ENCODE measurements at places on chromosomes 4 and X.

DNA sequence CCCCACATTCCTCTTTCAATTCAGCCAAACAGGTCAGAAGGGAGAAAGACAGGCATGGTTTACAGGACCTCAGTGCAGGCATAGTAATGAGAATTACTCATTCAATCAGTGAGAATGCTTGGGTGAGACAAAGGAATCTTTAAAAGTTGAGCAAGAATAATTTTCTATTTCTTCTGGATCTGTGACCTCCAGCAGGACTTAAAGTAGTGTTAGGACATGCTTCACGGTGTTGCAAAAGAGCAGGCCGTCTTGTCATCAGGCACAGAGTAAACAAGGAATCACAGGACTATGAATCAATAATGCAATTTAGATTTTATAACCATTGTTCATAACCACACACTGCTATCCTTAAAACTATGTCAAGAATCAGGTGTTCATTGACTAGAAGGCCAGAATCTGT is 130.6 kb upstream of the GLRA2 start:
- no peak for DNase-seq

GRCh38 chr4:12562021-12562420 is 922.1 kb downstream of the RAB28 start:
- DNase-seq = no peak

- no peak for DNase-seq
Observed at GRCh38 chr4:127304356-127304755, 328.4 kb upstream of the INTU start.

DNA sequence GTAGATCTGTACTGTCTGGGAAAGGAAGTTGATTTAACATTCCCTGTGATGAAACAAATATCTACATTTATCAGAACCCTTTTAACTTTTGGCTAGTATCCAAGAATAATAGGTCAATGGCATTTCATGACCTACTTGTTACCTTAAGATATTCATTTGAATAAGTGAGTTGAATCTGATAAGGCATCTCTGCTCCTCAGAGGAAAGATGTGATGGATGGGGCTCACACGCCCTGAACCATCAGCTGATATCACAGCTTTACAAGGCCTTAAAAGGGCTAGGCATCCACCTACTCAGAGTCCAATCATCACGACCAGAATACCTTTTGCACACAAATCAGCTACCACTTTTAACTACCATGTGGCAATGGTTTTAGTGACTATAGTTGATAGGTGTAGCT is 90.2 kb upstream of the PDLIM3 start:
- no peak for DNase-seq

DNA sequence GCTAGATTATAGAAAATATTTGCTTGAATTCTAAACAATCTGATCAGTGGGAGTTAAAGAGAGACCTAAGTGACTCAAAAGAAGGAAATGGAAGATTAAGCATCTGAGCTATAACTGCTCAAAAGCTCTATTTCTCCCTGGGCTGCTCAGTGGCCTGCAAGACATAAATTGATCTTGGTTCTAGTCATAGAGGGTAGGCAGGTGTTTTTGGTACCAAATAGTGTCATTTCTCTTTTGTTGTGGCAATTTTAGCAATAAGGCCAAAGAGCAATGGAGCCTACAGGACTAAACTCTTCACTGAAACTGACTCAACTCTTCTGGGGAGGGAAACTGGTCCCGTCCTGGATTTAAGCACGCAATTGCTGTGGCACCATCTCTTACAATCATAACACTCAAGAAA is 33.9 kb upstream of the BMP2K start:
- DNase-seq = no peak

DNA sequence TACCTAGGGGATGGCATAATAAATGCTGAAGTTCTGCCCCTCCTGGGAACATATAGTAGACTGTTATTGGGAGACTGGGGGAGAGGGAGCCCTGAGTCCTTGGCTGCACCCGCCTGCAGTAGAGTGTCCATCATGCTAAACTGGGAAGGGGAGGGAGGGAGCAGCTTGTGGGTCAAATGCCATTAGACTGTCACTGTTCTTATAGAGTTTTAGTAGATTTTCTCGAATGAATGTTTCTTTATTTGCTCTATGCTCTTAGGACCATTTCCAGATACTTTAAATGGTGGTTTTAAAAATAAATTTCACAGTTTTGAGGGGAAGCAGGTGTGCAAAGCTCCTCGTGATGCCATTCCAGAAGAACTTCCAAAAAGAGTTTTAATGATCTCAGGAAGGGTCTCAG is 111.6 kb upstream of the USP9X start:
- DNase-seq = no peak

DNA sequence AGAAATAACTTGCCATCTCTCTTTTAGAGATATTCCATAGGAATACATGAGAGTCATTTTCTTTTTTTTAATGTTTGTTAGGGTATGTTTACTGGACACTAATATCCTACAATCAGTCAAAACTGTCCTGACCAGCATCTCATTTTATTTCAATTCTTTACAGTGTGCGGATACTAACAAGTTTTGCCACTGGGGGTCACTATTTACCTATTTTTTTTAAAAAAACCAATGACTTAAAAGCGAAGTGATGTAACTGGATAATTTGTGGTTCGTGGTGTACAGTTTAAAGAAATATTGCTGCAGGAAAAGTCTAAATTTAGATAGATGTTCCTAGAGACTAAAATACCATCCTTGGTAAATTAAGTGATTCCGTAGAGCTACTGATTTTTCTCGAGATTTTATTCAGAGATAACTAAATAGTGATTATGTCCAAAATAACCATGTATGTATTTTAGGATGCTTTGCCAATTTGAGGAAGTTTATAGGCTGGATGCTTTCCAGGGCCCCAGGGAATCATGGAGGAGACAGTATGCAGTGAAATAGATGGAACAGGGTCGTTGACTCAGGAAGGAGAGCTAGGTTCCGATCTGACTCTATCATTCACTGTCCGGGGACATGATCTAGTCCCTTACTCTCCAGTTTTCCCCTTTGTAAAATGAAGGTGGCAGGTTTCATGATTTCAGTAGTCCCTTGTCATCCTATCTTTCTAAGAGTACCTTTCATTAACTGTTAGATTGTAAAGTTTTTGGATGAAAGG is 34.0 kb upstream of the GNPDA2 start:
- peak; percentile 59 for DNase-seq

DNA sequence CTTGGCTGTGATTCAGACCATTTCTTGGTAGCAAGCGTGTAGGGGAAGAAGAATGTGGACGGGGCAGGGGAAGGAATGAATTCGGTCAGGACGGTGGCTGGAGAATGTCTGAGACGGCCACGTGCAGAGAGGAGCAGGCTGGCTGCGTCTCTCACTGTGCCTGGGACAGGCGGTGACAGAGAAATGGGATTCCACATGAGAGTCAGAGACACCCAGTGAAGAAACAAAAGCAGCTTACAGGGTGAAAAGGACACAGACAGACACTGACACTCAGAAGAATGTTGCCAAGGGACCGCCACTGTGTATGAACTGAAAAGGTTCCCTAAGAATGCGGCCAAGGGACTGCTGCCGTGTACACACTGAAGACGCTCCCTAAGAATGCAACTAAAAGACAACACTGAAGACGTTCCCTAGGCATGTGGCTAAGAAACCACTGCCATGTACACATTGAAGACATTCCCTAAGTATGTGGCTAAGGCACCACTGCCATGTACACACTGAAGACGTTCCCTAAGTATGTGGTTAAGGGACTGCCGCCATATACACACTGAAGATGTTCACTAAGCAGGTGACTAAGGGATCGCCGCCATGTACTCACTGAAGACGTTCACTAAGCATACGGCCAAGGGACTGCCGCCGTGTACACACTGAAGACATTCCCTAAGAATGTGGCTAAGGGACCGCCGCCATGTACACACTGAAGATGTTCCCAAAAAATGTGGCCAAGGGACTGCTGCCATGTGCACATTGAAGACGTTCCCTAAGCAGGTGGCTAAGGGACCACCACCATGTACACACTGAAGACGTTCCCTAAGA is 49.1 kb downstream of the DHRSX start:
- no peak for DNase-seq

- DNase-seq = peak; percentile 74
Observed at GRCh38 chrX:55489314-55490009, at the start of gene USP51. TSS of gene USP51 (minus strand) at chrX:55489848. CDS start at chrX:55488939, 909 bp downstream.

- DNase-seq = no peak
Observed at GRCh38 chr4:2457481-2458295, 11.2 kb upstream of the RNF4 start.

- no peak for DNase-seq
Observed at GRCh38 chr4:55876387-55876786, 22.9 kb downstream of the EXOC1 start.

DNA sequence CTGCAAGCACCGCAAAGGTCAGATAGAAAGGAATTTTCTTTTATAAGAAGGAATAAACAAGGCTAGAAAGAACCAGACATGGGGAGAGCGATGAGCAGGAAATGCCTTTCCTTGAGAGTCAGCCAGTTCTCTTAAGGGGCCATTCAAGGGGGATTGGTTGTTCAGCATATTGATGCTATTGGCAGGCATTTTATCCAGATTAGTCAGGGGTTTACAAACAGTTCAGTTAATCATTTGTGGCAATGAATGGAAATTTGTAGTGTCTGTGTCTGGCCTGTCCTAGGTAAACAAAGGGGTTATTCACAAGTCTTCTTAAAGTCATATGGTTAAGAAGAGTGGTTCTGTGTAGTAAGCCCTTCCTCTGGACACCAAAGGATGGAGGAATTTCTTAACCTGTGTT is 184.7 kb upstream of the FRMPD4 start:
- no peak for DNase-seq

Measured in cardiac muscle cell (in vitro differentiated cells and primary cell).